ENCODE measurements at places on chromosomes 3 and 15. TPM values are rescaled to one million over a fixed set of nuclear protein-coding genes. Genes with fewer than 3 reads are reported as not detected.

DNA sequence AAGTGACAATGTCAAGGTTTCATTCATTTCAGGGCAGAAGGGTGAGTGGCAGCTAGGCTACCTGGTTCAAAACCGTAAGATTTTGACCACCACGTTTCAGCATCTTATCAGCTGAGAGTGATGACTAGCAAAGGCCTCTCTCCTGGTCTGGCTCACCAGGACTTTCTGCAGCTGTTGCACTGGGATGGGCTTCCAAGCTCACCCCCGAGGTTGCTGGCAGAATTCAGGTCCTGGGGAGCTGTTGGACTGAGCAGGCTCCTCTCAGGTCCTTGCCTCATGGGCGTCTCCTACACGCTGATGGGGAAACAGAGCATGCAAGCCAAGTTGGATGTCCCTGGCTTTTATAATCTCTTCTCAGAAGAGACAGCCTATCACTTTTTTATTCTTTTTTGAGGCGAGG is 88.8 kb upstream of the RNU6-1 start:
- H3K36me3 ChIP-seq = no peaks in the 10 kb centered on the region
- no peak overlapping the region for H3K4me3 ChIP-seq

DNA sequence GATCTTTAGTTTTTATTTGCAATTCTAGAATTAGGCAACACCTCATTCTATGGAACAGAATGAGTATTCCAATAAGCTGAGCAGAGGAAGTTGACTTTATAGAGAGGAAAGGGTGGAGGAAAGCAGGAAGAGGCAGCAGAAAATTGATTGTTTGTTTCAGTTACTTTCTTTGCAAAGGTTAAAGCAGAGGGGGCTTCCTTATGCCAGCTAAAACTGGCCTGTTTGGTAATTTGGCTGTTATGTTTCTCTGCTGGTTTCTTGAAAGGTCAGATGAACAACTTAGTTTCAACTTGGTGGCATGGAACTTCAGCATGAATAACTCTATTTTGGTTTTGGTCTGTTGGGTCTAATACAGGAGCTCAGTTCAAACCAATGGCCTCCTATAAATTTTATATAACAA is 190.9 kb upstream of the IL12A start:
- H3K27ac ChIP-seq = no peak overlapping the region
- DNase-seq = no peak
- peaks cover 30% of the 10 kb centered on the region for H3K4me1 ChIP-seq

DNA sequence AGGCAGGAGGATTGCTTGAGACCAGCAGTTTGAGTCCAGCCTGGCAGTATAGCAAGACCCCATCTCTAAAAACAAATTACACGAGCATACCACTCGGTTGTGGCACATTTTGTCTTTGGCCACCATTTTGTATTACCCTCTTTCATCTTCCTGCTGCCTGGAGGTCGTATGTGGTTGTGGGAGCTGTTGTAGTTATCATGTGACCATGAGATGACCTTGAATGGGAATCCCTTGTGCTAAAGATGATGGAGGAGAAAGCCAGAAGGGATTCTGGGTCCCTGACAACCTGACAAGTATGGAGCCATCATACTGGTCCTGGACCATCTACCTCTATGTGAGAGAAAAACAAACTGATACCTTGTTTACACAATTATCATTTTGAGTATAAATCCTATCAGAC is 45.2 kb upstream of the BHLHE40 start:
- no peak for DNase-seq
- H3K4me3 ChIP-seq = no peak overlapping the region
- H3K27me3 ChIP-seq = no peaks in the 10 kb centered on the region
- no peak overlapping the region for H3K27ac ChIP-seq

DNA sequence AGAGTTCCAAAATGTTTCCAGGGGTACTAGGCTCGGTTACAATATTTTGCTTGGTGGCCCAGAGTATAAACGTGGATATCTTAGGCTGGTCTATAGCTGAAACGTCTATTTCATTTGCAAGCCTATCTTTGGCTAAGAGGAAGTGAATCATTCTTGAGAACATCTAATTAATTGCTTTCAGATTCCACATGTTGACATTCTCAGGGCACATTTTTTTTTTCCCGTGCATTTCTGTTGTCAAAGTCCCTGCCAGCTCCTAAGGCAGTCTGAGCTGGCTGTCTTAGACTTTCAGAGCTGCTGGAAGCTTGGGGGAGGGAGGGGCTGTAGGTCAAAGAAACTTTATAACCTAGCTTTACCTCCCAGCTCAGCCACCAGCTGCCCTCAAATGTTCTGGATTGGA is 23.2 kb upstream of the LAMP3 start:
- DNase-seq = no peak
- no peaks in the 10 kb centered on the region for H3K27me3 ChIP-seq
- no peak overlapping the region for H3K27ac ChIP-seq
- no peaks in the 10 kb centered on the region for H3K36me3 ChIP-seq

DNA sequence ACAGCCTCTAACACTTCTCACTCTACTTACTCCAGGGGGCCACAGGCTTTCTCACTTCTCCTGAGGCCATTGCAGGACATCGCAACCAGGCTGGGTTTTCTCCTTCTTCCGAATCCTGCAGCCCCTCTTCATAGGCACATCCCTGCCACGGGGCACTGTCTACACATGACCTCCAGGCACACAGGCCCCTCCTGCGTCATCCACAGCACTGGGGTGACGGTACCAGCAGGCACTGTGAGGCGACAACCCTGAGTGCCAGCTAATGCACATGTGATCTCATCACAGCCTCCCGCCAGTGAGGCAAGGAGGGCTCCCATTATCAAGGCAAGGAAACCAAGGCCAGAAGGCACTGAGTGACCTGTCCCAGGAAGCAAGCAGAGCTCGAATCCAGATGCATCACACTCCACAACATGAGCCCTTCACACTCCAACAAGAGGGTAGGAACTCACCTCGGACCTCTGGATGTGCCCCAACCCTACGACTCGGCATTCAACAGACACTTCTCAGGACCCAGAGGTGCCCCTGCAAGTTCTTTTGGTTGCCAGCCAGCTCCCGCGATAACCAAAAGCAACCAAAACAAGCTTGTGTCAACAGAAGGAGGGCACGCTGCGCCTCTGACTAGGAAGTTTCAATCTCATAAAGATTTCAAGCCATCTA is 16.7 kb downstream of the FAM174B start:
- no peak overlapping the region for H3K4me3 ChIP-seq
- no peak for DNase-seq
- H3K36me3 ChIP-seq = no peaks in the 10 kb centered on the region
- no peak overlapping the region for H3K27ac ChIP-seq

- peaks cover 72% of the 10 kb centered on the region for H3K4me1 ChIP-seq
- H3K27me3 ChIP-seq = no peaks in the 10 kb centered on the region
- peaks cover 20% of the 10 kb centered on the region for H3K36me3 ChIP-seq
- DNase-seq = peak; percentile 44
Observed at GRCh38 chr3:133574260-133574881, 885 bp downstream of the CDV3 start.

GRCh38 chr15:95086531-95087252 is 855.3 kb downstream of the MCTP2 start:
- no peaks in the 10 kb centered on the region for H3K36me3 ChIP-seq
- H3K27me3 ChIP-seq = no peaks in the 10 kb centered on the region
- H3K4me3 ChIP-seq = no peak overlapping the region
- DNase-seq = no peak
- no peak overlapping the region for H3K27ac ChIP-seq

GRCh38 chr3:27643355-27643754 is 78.8 kb downstream of the EOMES start:
- H3K4me1 ChIP-seq = peaks cover 24% of the 10 kb centered on the region
- no peak for DNase-seq
- H3K4me3 ChIP-seq = no peak overlapping the region
- no peaks in the 10 kb centered on the region for H3K27me3 ChIP-seq

The STAC gene
- not detected for total RNA-seq

The DUSP7 gene
- 6.6 TPM for total RNA-seq

The MASP1 gene
- total RNA-seq = 9.3 TPM

The MUSTN1 gene
- total RNA-seq = 1.4 TPM

Measured in HepG2 (cell line).